Small intestine (tissue), 16 donors: ENCODE measurements at places on chromosomes 16 and 17. TPM values are rescaled to one million over a fixed set of nuclear protein-coding genes. Genes with fewer than 3 reads are reported as not detected.
A peak's percentile ranks its signal among the peaks of the same experiment; 100 is the strongest.

GRCh38 chr16:31357324-31358109 is 2.5 kb downstream of the ITGAX start:
- no peak for DNase-seq

DNA sequence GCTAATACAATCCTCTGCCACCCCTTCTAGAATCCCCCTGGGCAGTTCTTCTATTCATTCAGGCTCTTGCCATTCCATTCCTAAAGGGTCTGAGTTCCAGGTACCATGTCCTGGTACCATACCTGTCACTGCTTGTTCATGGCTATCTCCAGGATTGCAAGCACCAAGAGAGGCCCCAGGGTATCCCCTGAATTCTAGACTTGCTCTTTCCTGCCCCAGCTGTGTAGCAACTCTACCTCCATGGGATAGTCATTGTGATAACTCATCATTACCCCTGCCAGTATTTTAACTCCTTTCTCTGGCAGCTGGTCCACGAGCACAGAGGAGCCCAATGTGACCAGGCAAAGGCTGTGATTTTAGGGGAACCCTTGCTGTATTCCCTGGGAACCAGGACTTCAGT is 143.7 kb upstream of the CDH5 start:
- no peak for DNase-seq

DNA sequence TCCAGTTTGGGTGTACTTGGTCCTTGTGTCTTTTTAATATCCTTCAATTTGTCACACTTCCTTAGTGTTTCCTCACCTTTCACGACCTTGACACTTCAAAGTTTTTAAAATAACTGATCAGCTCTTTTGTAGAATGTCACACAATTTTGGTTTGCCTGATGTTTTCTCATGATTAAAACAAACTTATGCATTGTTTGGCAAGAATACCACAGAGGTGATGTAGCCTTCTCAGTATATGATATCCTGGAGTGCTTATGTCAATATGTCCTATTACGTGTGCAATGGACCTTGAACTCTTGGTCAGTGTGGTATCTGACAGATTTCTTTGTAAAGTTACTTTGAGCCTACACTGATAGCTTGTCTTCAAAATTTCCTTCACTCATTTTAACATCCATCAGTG is 297.4 kb downstream of the CNTNAP4 start:
- DNase-seq: peak; percentile 18

INCA1 gene
- 2.1 TPM for polyA plus RNA-seq
